H1 (cell line): ENCODE measurements at places on chromosomes 16 and 17. TPM values are rescaled to one million over a fixed set of nuclear protein-coding genes. Genes with fewer than 3 reads are reported as not detected.
A peak's percentile ranks its signal among the peaks of the same experiment; 100 is the strongest.

GRCh38 chr16:25033852-25034251 is 18.7 kb upstream of the ARHGAP17 start:
- DNase-seq = no peak

- DNase-seq = no peak
These were observed 64.1 kb downstream of the PIPOX start for GRCh38 chr17:29107084-29107483.

DNA sequence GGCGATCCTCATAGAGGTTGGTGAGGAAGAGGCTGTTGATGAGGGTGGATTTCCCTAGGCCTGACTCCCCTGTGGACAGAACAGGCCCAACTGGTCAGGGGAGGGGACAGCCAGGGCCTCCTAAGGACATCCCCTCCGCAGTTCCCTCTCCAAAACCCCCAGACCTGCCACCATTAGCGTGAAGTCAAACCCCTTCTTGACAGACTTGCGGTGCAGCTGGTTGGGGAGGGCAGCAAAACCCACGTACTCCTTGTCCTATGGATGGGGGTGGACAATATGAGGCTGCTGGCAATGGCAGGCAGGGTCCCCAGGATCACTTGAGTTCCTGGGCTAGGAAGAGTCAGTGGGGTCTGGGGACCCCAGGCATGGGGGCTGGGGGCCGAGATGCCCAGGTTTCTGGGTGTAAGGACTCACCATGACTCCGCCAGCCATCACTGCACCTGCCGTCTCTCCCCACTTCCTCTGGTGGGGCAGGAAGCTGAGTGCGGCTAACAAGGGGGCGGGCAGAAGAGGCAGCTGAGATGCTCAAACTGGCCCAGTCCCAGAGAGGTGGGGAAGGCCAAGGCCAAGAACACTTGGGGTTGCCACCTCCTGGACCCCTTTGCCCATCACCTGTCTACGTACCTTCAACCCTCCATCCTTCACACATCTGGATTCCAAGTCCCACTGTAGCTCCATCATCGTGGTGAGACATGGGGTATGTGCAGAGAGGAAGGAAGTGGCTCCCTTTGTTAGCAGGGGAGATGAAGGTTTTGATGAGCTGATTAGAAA is at the start of gene SEPTIN1:
SEPTIN1 (minus strand) TSS at position 451 of the 771 bp plus-strand sequence; CDS start at position 432, 19 bp downstream.
- no peak for DNase-seq

DNA sequence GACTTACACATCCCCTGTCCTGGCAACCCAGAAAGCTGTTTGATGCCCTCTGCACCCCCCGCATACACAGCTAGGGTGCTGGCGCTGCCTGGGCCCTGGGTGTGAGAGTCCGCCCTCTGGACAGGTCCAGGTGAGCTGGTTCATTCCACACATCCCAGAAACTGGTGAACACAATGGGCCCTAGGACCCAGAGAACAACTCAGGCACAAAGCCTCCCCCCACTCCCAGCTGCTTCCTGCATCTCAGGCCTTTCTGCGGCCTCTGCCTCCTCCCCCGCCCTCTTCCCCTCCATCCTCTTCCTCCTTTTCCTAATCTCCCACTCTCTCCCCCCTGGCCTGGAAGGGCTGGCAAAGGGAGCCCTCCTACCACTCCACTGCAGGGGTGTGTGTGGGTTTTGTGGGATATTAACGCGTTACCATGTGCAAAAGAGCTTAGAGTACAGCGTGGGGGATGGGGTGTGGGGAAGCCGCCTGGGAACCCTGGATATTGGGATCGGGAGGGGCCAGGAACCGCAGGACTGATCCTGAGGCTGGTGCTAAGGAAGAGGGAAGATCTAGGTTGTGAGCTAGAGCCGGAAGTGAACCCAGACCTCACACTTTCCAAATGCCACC is 1.6 kb upstream of the PPP1R9B start:
- DNase-seq = peak; percentile 85

- DNase-seq = no peak
These were observed 29.6 kb downstream of the DNAH3 start for GRCh38 chr16:21120976-21121520.

DNA sequence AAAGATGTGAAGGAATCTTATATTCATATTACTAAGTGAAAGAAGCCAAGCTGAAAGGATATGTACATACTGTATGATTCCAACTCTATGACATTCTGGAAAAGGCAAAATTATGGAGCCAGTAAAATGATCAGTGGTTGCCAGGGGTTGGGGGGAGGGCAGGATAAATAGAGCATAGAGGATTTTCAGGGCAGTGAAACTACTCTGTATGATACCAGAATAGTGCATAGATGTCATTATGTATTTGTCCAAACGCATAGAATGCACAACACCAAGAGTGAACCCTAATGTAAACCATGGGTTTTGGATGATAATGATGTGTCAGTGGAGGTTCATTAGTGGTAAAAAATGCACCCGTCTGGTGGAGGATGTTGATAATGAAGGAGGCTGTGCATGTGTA is 71.0 kb upstream of the ZNF423 start:
- no peak for DNase-seq

GRCh38 chr17:1793447-1793806 is 31.6 kb downstream of the SERPINF1 start:
- DNase-seq = no peak

DNA sequence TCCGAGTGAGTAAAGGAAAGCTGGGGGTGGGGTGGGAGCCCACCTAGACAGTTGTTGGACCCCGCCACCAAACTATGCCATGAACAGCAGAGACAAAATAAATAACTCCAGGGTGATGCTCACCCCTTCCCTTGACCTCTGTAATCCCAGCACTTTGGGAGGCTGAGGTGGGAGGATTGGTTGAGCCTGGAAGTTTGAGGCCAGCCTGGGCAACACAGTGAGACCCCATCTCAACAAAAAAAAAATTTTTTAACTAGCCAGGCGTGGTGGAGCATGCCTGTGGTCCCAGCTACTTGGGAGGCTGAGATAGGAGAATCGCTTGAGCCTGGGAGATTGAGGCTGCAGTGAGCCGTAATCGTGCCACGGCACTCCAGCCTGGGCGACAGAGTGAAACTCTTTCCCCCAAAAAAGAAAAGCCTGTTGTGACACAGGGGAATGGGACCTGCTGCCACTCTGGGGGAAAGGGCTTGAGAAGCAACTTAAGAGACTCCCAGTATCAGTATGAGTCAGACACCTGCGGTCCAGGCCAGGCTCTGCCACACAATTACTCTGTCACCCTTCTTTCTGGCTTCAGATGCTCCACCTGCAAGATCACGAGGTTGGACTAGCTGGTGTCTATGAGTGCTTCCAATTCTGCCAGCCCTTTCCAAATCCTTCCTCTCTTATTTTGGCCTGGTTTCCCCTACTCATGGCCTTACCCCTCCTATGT is 5.0 kb downstream of the SGCA start:
- no peak for DNase-seq

DNA sequence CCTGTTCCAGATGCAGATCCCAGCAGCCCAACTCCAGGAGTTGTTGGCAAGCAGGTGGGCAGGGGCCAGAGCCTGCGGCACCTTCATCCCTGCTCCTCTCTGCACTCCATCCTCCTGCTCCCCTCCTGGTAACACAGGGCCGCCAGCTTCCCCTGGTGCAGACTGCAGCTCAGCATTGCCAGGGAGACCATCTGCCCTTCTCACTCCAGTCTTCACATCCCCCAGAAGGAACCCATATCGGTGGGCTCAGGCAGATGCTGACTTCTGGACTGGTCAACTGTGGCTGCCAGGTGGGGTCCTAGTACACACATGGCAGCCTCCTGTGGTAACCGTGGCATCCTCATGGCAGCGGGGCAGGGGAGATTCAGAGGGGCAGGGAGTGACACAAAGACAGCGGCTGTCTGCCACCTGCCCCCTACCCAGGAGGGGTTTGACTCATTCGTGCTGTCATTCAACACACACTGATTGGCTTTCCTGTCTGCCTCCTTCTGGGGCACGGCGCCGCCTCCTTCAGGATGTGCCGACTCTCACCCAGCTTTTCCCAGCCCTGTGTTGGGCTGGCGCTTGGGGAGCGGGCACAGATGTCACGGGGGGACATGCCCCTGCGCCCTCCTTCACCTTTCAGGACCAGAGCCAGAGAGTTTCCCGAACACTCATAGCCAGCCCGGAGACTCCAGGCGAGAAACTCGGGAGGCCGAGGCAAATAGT is 120.9 kb downstream of the CMIP start:
- no peak for DNase-seq

DNA sequence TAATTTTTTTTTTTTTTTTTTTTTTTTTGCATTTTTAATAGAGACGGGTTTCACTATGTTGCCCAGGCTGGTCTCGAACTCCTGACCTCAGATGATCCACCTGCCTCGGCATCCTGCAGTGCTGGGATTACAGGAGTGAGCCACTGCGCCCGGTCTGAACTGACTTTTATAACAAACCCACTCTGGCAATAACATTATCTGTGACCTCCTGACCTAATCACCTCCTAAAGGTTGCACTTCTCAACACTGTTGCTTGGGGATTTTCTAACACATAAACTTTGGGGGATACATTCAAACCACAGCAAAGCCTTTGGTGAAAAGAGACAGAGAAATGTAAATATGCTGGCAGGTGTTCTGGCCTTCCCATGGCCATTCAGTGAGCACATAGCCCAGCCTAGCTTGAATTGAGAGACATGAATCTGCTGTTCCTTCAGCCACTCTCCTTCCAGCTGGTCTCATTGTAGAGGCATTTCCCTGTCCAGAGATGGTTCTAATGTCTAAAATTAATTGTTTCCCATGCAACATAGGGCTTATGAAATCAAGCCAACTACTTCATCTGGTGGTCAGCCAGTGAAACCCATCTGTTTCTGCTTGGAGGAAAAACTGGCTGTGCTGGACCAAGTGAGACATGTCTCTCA is 28.3 kb downstream of the LYRM1 start:
- DNase-seq = no peak

GRCh38 chr17:6159541-6160231 is 89.5 kb downstream of the WSCD1 start:
- DNase-seq = no peak

- no peak for DNase-seq
These were observed 67.0 kb downstream of the N4BP1 start for GRCh38 chr16:48542966-48543365.

GRCh38 chr16:82754716-82755513 is 128.1 kb downstream of the CDH13 start:
- no peak for DNase-seq

GRCh38 chr17:75181608-75182318 is 996 bp downstream of the SUMO2 start:
- DNase-seq = no peak

GRCh38 chr17:75295201-75296158 is 6.2 kb upstream of the SLC25A19 start:
- DNase-seq = no peak

- DNase-seq = no peak
These were observed 1.8 kb upstream of the MYADML2 start for GRCh38 chr17:81948635-81949378.

GRCh38 chr17:6075845-6076244 is 5.7 kb downstream of the WSCD1 start:
- no peak for DNase-seq

DNA sequence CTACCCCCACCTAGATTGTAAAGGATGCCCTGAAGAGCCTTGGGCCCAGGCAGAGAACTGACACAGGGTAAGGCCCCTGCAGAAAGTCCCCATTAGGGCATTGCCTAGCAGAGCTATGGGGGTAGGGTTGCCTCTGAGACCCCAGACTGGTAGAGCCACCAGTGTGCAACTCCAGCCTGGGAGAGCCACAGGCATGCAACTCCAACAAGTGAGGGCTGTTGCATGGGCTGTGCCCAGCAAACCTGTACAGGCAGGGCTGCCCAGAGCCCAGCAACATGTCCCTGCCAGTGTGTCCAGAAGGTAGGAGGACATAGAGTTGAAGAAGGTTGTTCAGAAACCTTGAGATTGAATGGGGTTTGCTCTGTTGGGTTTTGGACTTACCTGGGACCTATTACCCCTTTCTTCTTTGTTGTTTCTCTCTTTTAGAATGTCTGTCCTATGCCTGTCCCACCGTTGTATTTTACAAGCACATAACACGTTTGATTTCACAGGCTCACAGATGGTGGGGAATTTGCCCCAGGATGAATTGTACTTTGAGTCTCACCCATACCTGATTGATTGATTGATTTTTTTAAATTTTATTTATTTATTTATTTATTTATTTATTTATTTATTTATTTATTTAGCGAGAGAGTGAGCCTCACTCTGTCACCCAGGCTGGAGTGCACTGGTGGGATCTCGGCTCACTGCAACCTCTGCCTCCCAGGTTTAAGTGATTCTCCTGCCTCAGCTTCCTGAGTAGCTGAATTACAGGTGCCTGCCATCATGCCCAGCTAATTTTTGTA is 16.4 kb downstream of the SGF29 start:
- DNase-seq = no peak

GRCh38 chr17:29625037-29625750 is 2.5 kb upstream of the CORO6 start:
- no peak for DNase-seq

DNA sequence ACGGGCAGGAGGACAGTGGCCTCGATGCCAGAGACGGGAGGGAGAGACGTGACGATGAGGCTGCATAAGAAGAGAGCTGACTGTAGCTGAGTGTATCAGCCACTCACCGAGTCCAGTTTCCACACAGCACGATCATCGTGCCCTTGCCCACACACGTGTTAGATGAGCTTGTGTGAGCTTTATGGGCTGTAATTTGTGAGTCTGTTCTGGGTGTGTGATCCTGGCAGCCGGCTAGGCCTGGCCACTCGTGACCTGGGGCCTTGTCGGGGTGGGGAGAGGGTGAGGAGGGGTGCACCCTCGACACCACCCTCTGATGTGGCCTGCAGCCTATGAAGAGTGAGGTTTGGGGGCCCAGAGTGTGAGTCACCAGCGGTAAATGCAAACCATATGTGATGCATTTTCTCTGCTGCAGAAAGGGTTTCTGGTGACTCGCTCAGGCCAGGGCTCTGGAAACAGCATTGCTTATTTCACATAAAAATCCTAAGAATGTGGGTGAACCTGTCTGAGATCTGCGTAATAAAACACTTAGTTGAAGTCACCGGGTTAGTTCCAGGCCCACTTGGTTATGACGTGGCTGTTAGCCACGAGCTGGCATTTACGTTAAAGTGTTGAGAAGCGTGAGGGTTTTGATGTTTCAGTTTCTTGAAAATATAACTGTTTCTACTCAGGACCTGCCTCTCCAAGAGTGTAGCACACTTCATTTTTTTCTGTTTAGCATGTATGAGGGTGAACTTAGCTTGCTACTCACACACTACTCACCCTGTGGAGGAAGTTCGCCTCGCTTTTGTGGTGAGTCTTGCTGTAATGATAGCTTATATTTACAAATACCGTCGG is 4.2 kb downstream of the METRNL start:
- DNase-seq = no peak

DNA sequence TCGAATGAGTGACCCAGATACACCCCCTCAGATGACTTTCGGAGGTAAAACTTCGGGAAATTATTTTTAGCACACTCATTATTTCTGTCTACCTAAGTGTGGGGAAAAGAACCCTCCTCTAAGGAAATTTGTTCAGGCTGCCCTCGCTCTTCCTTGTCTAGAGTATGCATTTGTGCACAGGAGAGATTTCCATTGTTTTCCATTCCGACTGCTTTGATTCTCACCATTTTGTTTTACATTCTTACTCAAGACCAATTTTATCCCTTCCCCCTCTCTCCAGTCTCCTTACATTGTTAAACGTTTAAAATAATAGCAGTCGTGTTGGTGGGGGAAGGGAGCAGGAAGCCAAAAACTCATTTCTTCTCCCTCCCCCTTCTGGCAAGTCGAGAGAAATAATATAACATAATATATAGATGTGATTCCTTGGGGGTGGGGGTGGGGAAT is 1.5 kb upstream of the CHD3 start:
- no peak for DNase-seq

Gene PRAC1
- not detected in 2 replicates for total RNA-seq

Gene CD300A
- total RNA-seq = 0.46 and 0.52 TPM in 2 replicates

Gene OR1E2
- total RNA-seq = not detected in 2 replicates

Gene ZNF207
- 254 and 268 TPM in 2 replicates for total RNA-seq

Gene C16orf86
- total RNA-seq = 2.0 and 2.3 TPM in 2 replicates

Gene HDAC5
- total RNA-seq = 48.5 and 54.0 TPM in 2 replicates
